ENCODE measurements at places on chromosomes 11 and 22. TPM values are rescaled to one million over a fixed set of nuclear protein-coding genes. Genes with fewer than 3 reads are reported as not detected.

The DBX1 gene
- not detected for total RNA-seq

- DNase-seq = no peak
These were observed 227.0 kb upstream of the NCAM1 start for GRCh38 chr11:112734207-112734606.

The SHISAL1 gene
- 8.2 TPM for total RNA-seq

DNA sequence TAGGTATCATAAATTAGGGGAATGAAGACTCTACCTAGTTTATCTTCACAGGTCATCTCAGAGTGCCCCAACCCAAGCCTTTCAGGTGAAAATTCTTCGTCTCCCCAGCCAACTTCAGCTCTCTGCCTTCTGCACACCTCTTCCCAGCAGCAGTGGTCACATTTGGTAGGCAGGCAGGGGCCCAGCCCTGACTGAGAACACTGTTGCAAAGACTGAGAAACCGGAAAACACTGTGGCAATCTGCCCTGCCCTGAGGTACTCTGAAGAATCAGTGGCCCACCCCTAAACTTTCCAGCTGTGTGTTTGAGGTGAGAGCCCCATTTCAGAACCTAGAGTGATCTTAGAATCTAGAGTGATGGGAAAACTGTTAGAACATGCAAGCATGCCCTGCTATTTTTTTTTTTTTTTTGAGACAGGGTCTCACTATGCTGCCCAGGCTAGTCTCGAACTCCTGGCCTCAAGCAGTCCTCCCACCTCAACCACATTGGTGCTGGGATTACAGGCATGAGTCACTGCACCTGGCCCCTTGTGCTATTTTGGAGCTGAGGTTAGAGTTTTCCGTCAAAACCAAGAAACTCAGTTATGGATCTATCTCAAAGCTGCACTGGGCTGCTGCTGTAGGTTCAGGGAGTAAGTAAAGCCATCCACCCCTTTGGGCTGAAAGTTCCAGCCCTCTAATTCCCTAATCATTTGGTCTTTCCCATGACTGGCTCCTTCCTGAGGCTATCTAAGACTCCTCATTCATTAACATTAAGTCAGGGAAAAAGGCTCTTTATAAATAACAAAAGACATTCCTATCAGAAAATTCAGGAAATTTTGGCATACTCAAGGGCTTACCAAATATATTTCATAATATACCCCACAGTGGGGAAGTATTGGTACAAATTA, 1.7 kb upstream of the LDHA start:
- no peak for DNase-seq

DNA sequence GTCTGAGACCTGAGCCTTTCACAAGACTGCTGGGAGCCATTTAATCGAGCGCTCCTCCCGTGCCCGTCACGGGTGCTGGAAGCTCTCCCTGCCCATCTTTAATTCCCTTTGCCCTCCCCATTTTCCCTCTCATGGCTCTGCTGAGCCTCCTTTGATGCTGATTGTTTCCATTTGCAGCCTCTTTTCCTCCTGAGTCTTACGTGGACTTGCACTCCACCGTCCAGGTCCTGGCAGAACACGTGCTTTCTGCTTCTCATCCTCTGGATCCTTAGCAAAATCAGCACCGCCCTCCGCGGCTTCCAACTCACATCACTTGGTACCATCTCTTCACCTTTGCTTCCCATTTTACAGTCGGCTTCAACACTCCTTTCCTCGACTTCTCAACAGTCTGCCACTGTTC, 7.3 kb downstream of the IFT27 start:
- no peak for DNase-seq

DNA sequence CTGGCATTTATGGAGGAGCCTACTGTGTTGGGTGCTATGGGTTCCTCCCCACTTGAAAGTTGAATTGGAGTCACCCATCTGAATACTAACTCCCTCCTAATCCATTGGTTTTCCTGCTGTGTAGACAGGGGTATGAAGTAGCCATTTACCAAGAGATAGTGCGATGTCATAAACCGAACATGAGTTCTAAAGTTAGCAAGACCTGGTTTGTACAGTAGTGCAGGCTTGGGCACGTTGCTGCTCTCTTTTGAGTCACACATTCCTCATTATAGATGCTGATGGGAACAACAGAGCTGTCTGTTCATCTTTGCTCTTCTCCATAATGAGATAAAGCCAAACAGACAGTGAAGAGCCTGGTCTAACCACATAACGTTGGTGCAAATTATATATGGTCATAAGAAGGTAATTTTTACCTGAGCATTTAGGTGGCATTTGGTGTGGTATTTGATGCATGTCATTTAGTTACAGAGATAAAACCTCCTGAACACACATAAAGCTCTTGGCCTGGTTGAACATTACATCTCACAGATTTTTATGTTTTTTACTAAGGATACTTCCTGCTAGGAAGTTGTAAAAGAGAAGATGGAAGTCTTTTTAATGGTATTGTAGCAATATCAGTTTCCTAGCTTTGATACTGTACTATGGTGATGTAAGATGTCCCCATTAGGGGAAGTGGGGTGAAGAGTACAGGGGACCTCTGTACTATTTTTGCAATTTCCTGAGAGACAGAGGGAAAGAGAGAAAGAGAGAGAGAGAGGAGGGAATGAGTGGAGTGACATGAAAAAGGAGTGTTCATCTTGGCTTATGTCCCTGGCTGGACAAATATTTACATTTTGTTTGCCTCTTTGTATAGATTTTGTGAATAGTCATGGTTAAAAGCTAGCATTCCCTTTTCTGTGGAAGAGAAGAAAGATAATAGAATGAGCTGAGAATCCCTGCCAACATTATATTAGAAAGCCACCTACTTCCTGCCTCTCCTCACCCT, 27.9 kb downstream of the GRAP2 start:
- DNase-seq = no peak

- no peak for DNase-seq
These were observed 7.4 kb downstream of the OTOG start for GRCh38 chr11:17554487-17554886.

DNA sequence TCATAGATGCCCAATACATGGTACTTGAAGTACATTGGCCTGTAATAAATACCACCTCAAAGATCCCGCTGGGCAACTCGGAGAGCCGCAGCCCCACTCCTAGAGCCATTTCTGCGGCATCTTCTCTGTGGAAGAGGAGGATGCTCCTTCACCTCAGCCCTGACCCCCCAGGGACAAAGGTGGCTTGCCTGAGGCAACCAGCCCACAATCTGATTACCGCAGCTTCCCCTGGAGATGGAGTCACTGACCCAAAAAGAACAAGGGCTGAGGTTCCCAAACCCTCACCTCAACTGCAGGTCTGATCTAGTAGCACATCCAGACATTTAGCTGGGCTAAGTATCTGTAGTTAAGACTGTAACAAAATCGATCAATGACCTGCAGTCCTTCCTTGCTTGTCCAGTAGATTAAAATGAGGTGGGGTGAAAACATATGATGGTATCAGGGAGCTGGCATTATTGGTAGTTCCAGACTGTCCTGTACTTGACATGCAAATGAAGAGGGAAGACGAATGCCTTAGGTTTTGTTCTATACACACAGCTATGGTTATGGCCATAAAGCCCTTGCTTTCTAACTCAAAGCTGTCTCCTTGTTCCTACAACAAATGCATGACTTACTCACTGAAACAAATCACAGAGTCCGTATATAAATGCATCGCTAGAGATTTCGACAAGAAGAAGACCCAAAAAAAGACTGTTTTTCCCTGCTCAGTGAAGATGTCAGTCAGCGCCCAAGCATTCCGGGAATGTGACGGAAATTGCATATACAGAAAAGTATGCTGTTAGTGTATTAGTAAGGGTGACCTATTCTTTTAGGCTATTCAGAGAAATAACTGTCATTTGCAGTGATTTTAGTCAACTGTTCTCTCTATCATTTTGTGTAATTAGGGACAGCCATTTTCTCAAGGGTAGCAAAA, 33.7 kb downstream of the C11orf71 start:
- DNase-seq = peak; percentile 19

DNA sequence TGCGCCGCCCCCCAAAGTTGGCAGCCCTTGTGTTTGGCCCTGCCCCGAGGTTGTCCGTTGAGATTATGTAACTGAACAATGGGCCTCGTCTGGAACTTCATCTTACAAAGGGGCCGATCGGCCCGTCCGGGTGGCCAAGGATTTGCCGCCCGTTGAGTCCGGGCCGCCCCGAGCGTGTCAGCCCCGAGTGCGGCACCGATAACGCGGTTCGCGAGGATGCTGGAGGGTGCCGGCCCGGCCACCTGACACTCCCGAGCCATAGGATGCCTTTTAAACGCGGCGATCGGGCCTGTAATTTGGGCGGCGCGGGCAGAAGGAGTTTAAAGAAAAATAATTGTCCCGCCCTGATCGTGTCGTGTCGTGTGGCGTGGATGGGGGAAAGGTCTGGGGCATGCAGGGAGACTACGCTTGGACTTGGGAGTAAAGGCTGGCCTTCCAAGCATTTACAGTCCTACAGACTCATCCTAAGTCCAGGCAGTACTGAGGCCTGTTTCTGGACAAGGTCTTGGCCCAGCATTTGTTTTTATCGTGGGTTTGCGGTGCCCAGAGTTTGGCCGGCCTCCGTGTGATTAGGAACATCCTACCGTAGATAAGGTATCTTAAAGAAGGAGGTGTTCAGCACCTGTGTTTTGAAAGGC, 1.3 kb downstream of the WEE1 start:
- no peak for DNase-seq

- DNase-seq = no peak
These were observed 28.5 kb upstream of the AQP11 start for GRCh38 chr11:77561257-77561656.

The CDON gene
- total RNA-seq = 13.4 TPM

- no peak for DNase-seq
These were observed 120.5 kb downstream of the CACNA1I start for GRCh38 chr22:39690881-39691605.

The RBMXL2 gene
- not detected for total RNA-seq

- peak; percentile 80 for DNase-seq
These were observed 48.1 kb downstream of the CYTH4 start for GRCh38 chr22:37330200-37331033.

DNA sequence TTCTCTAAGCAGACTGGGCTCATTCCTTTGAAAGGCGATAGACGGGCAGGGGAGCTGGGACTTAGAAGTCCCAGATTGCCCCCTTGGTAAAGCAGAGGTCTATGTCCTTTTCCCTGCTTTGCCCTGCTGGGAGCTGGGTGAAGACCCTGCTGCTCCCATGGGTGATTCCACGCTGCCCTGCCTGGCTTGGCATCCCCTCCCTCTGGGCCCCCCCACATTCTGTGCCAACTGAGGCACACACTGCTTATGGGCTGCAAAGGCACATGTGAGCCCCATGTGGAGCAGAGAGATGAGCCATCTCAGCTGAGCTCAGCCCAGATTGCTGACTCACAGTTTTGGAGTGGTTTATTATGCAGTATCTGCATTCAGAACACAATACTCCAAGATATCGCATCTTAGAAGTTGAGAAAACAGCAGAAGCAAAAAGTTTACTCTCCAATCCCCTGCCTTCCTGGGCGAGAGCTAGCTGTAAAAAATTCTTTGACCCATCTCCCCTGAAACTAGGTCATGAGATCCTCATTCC, 127.2 kb downstream of the ST3GAL4 start:
- no peak for DNase-seq

DNA sequence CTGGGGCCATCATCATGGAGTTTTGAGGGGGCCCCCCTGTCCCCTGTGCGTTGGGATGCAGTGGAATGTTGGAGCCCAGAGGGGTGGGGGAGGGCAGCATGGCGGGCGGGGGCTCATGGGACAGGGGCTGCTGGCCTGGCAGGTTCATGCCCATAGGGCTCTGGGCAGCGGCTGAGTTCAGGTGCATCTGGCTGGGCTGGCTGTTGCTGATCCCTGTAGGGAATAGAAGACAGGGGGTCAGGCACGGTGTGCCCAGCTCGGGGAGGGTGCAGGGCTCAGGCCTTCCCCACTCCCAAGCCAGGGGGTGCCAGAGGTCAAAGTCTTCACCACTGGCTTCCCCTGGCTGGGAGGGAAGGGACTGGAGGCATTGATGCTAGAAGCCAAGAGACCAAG, 15.6 kb downstream of the CXCR5 start:
- DNase-seq = no peak

DNA sequence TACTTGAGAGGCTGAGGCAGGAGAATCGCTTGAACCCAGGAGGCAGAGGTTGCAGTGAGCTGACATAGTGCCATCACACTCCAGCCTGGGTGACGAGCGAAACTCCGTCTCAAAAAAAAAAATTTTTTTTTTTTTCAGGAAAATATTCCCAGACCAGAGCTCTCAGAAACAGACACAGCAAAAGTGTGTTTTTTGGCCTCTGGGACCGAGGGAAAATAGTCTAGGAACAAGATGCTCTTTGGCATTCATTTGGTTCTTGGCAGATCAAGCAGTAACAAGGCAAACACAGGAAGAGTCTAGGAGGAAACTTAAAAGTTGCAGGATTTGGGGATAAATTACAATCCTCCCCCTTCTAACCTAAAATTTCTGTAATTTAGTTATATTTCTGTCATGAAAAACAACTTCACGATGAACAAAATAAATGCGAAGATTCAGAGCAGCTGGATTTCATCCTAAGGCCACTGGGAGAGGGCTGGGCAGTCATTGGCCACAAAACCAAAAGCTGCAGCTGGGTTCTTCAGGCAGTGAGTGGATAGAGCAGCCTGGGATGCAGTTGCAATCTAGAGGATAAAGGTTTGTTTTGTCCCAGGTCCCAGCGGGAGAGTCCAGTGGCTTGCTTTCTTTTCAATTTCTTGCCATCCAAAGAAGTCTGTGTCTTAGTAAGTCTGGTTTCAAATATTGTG, 19.7 kb downstream of the ATG16L2 start:
- no peak for DNase-seq

GRCh38 chr11:12868315-12869073, 140.6 kb upstream of the RASSF10 start:
- no peak for DNase-seq

GRCh38 chr11:102799681-102800340, 1.9 kb upstream of the MMP1 start:
- DNase-seq = no peak

The CRYBB1 gene
- total RNA-seq = not detected

The PATE2 gene
- total RNA-seq = not detected

The MOV10L1 gene
- total RNA-seq = 2.9 TPM
